ENCODE measurements at places on chromosomes 4 and X.

- DNase-seq, result no peak
Observed at GRCh38 chr4:155738548-155738947, 20.3 kb upstream of the GUCY1B1 start.

DNA sequence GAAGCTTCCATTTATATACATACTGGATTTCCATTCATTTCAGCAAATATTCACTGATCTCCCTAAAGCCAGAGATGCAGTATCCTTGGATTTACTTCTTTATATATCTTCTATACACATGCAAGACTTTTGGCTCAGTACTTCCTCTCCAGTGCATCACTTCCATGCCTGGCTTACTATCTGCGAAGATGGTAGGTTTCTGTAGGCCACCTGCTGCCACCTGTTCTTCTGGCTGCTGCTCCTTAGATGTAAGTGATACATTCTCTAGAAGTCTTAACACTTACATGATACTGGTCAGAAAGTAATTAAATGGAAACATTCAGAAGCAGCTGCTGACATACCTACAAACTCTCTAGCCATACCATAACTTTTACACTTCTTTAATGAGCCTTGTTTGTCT, 48.9 kb downstream of the TBC1D9 start:
- DNase-seq, result no peak

DNA sequence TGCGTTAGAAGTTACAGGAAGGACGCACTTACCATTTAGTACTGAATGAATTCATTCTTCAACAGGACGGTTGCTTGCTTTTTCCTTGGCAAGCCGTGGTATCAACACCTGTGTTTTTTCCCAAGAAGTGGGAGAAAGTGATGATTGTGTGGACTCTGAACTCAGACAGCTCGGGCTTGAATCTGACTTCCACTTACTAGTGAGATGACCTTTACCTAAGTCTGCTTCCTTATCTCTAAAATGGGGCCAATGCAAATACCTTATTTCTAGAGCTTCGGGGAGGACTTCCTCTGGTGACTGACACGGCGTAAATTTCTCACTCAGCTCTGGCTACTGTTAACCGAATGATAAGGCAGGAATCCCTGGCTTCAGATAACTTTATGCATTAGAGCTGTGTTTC, 146.8 kb upstream of the RBPJ start:
- no peak for DNase-seq

DNA sequence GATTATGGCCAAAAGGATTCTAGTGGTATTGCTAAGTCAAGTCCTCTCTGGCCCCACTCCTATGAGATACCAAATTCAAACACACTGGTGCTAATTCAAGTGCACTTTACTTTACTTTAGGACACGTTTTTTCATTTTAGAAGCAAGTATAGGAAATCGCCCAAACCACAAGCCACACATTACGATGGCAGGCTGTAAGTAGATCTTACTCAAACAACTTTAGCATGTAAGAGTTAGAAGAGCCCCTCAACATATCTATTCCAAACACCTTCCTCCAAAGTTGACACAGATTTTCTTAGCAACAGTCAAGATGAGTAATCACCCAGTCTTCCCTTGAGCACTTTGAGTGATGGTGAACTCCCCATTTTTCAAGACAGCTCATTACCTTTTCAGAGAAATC, 43.6 kb downstream of the DRD5 start:
- DNase-seq, result no peak

DNA sequence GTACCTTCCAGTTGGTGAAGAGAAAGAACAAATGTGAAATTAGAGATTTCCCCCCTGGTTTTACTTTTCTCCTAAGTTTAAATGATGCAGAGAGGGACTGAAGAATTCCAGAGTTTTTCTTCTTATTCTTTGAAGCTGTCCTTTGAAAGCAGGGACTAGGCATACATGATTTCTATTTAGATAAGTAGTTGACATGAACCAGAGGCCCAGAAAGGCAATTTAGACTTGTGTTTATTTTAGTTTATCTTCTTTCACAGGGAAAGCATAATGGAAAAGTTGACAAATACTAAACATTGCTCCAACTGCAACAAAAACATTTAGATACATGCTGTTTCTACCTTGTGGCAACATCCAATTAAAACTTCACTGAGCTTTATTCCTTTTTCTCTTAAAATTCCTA, 32.0 kb downstream of the PTPN13 start:
- no peak for DNase-seq

DNA sequence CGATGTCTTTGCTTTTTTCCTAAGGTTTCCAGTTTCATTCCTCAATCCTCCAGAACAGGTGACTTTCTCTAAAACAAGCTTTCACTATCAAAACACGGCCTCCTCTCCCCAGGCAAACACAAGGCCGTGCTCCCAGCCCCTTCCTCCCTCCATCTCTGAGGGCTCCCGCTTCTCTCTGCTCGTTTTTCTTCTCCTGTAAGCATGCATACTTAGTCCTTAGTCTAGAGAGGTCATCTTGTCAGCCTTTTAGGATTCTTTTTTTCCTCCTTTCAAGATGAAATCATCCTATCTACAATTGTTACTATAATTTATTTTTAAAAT, 18.7 kb downstream of the DCTD start:
- no peak for DNase-seq

DNA sequence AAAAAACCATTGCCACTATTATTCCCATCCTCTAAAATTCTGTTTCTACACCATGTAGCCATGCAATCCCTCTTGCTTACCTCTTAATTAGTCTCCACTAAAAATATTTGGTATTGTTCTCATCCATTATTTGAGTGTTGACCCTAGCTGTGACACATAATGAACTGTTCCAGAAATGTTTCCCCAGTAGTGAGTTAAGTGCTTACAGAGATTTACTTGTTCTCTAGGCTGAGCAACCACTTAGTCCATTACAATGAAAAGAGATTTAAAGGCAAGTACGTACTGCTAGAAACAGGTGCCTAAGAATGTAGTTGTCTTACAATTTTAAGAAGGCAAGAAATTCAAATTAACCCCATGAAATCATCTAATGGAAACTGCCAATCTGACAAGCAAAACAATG, 112.7 kb upstream of the PTPN13 start:
- DNase-seq, result no peak

DNA sequence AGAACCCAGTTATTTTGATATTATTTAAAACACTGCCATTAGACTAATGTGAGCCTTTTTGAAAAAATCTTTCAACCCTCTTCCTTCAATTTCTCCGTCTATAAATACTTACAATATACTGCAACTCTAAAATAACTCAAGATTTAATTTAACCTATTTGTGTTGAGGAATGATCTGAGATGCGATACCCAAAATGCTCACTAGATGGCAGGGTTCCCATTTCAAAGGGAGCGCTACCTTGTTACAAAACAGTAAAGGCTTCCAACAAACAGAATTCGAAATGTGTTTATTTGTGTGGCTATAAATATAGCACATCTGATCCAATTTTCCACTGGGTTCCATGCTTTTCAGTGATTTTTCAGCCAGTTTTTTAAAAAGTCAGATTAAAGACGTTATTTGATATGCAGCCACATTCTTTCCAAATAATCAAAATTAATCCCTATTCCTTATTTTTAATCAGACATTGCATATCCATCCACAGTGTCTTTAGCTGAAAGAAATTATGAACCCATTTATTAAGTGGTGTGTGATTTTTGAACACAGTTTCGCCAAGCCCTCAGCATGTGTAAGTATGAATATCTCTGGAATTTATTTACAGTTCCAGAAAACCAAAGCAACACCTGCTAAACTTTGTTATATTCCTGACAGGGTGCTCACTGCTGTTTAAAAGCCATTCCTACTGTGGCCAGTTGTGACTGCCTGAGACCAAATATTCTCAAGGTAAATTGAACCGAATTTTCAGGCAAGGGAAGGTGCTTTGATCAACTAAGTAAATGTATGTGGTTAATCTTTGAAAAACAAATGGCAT, 668.0 kb upstream of the LCORL start:
- DNase-seq, result peak; percentile 21

DNA sequence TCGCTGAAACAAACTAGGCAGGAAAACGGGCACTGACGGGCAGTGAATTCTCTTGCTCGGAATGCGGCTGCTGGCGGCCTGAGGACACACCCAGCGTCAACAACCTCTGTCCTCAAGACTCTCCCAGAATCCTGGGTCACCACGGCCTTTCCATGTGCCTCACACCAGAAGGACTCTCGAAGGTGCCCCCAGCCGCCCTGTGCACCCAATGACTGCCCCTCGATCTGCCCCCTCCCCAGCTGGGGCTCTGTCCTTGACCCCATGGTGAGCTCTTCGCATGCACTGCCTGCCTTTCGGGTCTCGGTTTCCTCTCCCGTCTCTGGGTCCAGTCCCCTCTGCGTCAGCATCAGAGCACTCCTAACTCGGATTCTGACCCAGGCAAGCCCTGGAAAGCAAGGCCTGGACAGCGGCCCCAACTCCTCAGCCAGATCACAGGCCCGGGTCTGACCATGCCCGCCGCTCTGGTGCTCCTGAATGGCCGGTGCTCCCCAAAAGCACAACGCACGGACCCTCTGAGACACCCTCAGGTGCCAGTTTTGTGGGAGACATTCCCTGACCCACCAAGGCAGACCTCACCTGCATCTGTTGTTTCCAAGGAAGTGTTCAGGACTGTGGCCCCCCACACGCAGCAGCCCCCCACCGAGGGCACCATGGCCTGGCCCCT, 56.0 kb downstream of the ACOX3 start:
- no peak for DNase-seq

DNA sequence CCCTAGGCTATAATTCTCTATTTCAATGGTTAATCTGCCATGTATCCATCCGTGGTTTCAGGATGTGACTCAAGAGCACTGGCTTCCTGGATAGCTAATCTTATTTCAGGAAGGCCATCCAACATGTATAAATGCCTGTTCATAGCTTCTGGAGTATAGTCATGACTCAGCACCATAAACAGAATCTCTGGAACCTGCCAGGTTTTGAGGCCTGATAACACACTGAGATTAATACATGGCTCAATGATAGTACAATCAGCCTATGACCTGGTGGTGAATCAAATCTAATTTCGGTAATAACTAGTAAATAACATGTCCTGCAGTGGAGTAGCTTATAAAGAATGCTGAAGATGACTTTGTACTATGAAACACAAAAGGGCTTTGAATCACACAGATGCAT, 5.7 kb upstream of the IL13RA2 start:
- DNase-seq, result no peak

DNA sequence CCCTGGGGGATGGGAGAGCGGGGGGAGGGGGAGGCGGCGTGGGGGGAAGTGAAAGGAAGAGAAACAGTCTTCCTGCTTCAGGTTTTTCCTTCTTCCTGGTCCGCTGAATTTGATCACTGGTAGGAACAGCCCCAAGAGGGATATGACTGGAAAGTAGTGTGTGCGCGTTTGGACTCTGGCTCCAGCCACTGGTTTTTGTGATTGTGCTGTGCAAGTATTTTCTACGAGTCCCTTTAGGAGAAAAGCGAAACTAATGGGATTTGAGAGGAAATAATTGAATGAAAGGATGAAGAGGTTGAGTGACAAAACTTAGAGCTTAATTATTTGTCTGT, 836 bp downstream of the PRRG1 start:
- DNase-seq, result no peak

GRCh38 chr4:86592553-86593249, 1.4 kb upstream of the PTPN13 start:
- no peak for DNase-seq

- DNase-seq, result no peak
Observed at GRCh38 chrX:45372151-45372550, 171.5 kb upstream of the DIPK2B start.

- no peak for DNase-seq
Observed at GRCh38 chr4:21410372-21410771, 538.2 kb downstream of the KCNIP4 start.

DNA sequence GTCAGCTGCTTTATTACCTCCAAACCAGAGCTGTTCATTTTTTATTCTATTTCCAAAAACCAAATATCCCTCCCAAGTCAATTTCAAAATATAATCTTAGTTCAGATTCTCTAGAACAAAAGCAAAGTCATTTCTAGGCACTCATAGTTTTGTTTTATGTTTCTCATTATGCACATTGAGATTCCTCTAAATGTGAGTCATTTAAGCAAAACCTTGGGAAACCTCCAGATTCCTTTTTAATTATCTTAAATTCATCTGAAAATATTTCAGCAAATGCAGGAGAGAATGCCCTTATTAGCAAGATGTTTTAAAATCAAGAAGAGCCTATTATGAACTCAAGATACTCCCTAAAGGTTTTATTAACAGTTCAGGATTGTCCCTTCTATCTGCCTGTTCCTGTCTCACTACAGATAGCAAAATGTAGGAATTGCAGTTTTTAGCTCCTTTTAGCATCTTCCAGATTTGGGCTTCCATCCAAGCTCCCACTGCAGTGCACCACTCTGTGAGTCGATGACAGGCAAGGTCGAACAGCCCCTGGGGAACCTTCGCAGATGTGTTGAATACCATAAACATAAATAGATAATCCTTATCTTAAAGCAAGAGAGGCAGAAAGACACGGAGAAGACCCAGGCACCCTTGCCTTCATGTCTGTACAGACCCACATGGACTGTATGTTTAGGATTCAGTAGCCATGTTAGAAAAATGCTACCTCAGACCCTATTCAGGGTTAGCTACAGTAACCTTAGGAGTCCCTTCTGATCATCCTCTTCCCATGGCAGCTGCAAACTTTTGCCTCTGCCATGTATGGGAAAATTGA, 11.3 kb upstream of the SLC9A7 start:
- no peak for DNase-seq

GRCh38 chr4:71648448-71648847, 135.4 kb downstream of the GC start:
- no peak for DNase-seq

DNA sequence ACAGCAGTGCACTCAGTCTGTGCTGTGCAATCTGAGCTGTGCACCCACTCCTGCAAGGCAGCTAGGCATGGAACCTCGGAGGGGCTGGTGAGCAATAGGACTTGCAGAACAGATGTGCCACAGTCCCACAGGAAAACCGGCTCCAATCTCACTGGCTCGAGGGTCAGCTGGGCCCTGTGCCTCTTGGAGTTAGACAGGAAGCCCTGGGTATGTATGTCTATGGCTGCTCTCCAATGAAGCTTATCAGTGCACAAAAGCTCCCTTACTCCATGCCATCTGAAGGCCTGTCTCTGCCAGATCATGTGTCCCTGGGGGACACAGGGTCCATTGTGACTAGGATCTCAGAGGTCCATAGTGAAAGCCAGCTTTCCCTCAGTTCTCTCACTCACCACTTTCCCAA, 335.8 kb downstream of the SH3BGRL start:
- DNase-seq, result no peak

DNA sequence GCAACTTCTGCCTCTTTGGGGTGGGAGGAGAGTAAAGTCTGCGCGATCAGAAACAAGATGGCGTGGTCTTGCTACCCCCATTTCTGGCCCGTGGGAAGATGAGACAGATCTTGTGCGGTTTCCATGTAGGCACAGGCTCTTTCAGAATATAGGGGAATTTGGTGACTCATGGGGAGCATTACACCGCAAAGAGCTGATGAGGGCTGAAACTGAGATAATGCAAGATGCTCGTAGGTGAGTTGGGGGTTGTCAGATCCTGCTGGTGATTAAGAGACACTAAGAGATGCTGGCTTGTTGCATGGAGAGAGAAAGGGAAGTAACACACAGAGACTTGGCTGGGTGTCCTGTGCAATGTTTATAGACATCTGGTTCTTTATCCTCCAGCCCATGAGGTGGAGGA, 1.5 kb downstream of the EVC start:
- DNase-seq, result no peak

- DNase-seq, result no peak
Observed at GRCh38 chrX:31070057-31070468, 1.8 kb downstream of the FTHL17 start.

GRCh38 chr4:112889619-112890527, 159.6 kb upstream of the ANK2 start:
- no peak for DNase-seq

- no peak for DNase-seq
Observed at GRCh38 chrX:17413228-17413627, 38.2 kb downstream of the NHS start.
